ACHN (cell line): ENCODE measurements at places on chromosomes 12 and 14.

DNA sequence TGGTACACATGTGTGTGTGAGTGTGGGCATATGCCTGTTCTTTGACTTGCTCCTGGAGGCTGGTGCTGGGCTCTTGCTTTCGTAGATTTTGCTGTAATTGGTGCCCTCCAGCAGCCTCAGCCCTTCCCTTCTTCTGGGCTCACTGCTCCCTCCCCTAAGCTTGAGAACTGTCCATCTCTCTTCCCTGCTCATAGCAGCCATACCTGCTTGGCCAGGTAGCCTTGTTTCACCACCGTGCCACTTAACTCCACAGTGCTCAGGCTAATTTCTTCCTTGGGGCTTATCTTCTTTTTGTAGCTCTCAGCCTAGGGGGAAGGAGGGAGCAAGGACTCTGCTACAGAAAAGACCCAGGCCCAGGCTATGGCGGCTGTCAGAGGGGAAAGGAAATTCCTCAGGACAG, 19.8 kb downstream of the PLEK2 start:
- no peak for DNase-seq

- no peak for DNase-seq
Observed at GRCh38 chr12:130480887-130481286, 143.2 kb downstream of the PIWIL1 start.

- no peak for DNase-seq
Observed at GRCh38 chr12:14965221-14965620, 3.8 kb upstream of the ARHGDIB start.

- DNase-seq: no peak
Observed at GRCh38 chr12:68910128-68910527, 22.8 kb downstream of the CPM start.

GRCh38 chr12:78388461-78388860, 476.1 kb upstream of the SYT1 start:
- DNase-seq: no peak

DNA sequence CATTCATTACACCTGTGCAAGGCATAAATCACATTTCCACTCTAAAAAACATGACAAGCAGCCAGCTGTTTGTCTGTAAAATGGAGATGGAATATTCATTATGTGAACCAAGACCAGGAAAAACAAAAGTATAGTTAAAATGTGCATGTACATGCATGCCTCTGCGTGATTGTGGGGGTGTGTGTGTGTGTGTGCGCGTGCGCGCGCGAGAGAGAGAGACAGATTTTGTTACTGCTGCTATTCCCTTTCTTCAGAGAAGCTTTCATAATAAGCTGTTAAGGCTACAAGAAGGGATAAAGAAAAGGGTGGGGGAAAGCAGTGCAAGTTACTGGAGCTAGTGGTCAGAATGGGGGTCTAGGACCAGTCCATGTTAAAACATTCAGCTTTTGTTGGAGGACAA, 430.3 kb downstream of the NAV3 start:
- DNase-seq: no peak

- no peak for DNase-seq
Observed at GRCh38 chr12:2922329-2922728, 31.6 kb downstream of the TULP3 start.

DNA sequence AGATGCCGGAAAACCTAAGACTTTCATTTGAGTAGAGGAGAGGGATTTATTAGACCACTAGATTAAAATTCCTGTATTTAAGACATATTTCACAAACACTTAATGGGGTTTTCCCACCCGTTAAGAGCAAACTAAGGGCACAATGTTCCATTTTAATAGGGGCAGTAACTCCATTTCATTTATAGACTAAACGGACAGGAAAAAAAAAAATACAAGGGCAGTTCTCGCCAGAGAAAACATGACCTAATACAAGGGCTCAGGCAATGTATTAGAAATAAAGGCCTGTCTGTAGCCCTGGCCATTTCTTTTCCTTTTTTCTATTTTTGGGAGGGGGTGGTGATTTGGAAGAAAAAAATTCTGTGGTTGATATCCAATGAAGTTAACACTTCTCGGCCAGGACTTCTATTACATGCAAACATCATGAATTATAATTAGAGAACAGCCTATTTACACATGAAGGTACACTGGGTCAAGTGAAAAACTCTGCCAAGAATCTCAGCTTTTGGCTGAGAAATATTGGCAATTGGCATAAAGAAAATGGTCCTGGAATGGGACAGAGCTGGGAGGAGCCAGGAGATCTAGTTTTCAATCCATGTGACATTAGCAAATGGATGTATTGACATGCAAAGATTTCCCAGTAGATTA, 641.1 kb upstream of the TBX3 start:
- no peak for DNase-seq

- DNase-seq: no peak
Observed at GRCh38 chr12:18432206-18432605, 170.9 kb downstream of the PIK3C2G start.

- no peak for DNase-seq
Observed at GRCh38 chr12:71449373-71450070, 9.9 kb downstream of the LGR5 start.

DNA sequence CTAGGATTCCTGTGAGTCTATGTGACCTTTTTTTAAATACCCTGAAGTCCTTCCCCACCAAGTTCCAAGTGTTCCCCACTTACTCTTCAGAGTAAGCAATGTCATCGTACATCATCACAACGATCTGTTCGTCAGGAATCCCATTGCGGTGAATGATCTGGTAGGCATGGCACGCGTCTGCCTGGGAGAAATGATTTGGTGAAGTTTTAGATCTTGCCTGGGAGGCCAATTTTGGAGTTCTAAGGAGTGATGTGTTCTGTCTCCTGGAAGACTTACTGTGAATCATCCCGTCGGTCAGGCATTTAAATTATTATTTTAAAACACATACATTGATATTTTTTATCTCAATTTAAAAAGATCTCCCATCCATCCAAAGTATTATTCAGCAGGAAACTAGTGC, 29.8 kb downstream of the LGMN start:
- DNase-seq: no peak
